Nephron progenitor cell (in vitro differentiated cells): ENCODE measurements at places on chromosomes 3 and 15.

DNA sequence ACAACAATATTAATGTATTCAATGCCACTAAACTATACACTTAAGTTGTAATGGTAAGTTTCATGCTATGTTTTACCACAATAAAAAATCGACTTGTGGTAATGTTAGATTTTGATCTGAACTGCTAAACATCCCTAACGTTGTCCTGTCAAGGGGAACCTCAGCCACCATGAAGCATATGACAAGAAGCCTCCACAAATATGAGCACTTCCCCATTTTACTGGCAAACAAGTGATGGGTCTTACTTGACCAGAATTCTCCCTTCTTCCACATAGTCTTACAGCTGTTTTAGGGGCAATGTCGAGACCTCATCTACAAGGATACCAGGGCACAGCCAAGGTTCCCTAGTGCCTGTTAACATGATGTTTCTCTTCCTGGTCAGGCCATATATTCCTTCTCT is 124.2 kb upstream of the ABI3BP start:
- no peak for DNase-seq

DNA sequence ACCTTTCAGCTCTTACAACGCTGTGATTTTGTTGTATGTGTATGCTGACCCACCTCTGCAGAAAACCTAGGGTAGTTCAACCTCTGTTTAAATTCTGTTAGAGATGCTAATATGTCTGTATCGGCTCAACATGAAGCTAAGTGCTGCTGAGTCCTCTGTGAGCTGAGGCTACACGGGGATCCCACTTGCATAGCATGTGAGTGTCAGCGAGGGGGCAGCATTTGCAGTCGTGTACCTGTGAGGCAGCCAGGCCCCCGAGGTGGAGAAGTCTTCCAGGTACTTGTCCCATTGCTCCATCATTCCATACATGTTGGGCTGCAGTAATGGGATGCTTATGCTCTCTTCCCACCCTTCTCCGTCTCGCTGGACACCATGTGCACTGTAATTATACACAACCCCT is 3.7 kb downstream of the MKRN2OS start:
- peak; percentile 13 for DNase-seq

DNA sequence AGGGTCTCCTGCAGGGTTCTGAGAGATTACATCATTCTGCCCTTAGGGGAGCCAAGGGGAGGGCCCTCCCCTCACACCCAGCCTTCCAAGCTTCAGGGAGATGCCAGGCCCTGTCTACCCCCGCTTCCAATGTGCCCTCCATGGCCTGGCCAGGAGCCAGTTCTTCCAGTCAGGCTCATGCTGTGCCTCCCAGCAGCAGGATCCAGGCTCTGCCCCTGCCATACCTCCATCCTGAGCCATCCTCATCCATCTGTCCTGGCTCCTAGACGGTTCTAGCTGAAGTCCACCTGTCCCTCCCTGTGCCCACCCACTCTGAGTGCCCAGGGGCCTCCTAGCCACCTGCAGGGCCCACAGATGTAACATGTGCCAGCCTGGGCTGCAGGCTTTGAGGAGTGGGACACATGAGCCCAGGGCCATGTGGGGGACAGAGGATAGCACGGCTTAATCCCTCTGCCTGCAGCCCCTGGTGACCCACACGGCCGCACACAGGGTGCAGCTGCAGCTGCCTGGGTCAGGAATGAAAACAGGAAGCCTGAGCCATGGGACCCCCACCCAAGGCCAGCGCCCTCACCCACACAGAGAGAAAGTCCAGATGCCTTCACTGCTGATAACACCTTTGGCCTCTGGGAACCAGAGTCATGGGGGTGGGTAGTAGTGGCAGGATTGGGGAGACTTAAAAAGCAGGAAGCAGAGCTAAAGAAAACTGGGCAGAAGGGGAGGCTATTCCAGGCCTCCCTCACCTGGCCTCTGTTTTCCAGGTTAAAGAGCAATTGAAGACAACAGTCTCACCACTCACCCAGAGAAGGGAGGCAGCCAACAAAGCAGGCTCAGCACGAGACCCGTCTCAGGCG is 11.8 kb downstream of the PLCD1 start:
- no peak for DNase-seq

DNA sequence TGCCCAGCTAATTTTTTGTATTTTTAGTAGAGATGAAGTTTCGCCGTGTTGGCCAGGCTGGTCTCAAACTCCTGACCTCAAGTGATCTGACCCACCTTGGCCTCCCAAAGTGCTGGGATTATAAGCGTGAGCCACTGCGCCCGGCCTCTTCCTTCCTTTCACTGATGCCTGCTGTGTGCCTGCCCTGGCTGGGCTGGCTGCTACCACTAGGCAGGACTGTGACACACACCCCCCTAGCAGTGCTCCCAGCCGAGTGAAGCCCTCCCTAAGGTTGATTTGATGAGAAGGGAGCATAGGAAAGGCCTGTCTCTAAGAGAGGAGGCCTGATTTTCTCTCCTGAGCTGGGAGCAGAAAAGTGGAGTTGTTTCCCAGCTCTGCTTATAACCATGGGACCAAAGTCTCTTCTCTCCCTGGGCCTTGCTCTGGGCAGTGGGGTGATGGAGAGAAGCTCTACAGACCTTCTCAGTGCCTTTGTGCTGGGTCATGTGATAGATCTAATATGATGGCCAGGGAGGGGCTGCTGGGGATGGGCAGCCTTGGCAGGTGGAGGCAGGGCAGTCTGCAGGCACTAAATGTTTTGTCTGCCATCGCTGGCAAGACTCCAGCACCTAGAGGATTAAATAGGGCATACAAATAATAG is 20.1 kb upstream of the SFMBT1 start:
- DNase-seq = no peak

- DNase-seq = no peak
Measured at GRCh38 chr3:190617185-190617584, 103.3 kb downstream of the IL1RAP start.

GRCh38 chr3:115228266-115228665 is 81.2 kb upstream of the ZBTB20 start:
- no peak for DNase-seq

DNA sequence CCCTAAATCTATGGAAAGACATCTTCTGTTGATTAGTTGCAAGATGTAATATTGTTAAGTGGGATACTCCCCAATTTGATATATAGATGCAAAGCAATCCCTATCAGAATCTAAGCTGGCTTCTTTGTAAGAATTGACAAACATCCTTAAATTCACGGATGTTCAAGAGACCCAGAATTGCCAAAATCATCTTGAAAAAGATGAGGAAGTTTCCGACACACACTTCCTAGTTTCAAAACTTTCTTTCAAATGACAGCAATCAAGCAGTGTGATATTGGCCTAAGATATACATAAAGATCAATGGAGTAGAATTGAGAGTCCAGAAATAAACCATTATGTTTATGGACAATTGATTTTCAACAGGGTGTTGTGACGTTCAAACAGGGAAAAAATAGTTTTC is 383.6 kb downstream of the LPP start:
- DNase-seq = no peak

GRCh38 chr15:70910958-70911357 is 18.3 kb downstream of the LRRC49 start:
- DNase-seq = no peak

DNA sequence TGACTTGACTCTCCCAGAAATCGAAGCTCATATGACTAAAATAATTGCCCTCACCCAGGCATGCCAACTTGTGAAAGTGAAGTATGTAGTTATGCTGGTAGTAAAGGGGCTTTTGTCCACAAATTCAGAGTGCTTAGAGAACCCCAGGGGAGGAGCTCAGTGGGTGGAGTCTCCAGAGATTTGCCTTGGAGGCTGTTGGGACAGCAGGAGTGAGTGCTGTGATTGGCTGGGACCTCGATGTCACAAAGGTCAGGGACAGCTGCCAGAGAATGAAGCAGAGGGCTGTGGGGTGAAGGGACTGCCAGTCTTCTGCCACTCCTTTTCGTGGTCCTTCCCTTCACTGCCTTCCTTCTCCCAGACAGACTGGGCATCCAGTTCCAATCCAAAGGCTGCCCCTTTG is 49.8 kb downstream of the ZNF445 start:
- no peak for DNase-seq

- no peak for DNase-seq
Measured at GRCh38 chr15:38148471-38148870, 104.2 kb upstream of the SPRED1 start.

GRCh38 chr15:67017311-67017710 is 48.1 kb upstream of the SMAD3 start:
- no peak for DNase-seq

- DNase-seq = no peak
Measured at GRCh38 chr15:76565366-76565765, 228.8 kb downstream of the ISL2 start.

- DNase-seq = no peak
Measured at GRCh38 chr15:78170848-78171773, 21.9 kb downstream of the IDH3A start.

DNA sequence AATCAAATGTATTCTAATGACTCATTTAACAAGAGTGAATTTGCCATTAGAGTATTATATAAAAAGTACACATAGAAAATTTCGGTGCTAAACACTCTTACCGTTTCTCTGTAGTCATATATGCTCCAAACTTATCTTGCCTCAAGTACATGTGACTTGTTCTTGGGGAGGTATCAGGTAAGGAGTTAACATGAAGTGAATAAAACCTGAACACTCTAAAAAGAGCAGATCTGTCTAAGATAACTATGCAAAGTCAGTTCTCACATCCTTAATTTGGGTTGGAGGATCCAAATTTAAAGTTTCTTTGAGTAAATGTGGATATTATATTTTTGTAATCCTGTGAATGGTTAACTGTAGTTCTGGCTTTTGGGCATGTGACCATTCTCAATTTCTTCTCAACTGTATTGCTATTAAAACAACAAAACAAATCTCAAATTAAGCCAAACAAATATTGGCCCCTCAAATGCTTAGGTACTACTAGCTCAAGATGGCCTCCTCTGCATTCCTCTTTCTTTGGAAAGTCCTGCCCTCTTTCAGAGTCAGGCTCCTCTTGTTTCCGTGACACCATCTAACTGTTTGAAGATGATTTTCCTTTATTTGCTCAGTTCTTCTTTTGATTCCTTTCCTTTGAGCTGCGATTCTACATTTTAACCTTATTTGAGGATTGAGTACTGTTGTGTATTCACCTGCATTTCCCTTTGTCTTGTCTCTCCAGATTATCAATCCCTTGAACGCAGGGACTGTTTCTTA is 4.2 kb downstream of the EDEM1 start:
- DNase-seq = no peak

GRCh38 chr3:65817553-65818126 is 221.1 kb downstream of the MAGI1 start:
- no peak for DNase-seq

GRCh38 chr3:49689046-49689907 is at the start of the genes MST1 and RNF123:
MST1 (minus strand) TSS chr3:49689474; CDS start chr3:49688691, 783 bp downstream.
RNF123 (plus strand) TSS chr3:49689557; CDS start chr3:49691166, 1,609 bp downstream.
- peak; percentile 97 for DNase-seq

- no peak for DNase-seq
Measured at GRCh38 chr3:102179326-102180177, 255.3 kb upstream of the ZPLD1 start.

- DNase-seq = no peak
Measured at GRCh38 chr3:74537164-74537563, 77.3 kb downstream of the CNTN3 start.

DNA sequence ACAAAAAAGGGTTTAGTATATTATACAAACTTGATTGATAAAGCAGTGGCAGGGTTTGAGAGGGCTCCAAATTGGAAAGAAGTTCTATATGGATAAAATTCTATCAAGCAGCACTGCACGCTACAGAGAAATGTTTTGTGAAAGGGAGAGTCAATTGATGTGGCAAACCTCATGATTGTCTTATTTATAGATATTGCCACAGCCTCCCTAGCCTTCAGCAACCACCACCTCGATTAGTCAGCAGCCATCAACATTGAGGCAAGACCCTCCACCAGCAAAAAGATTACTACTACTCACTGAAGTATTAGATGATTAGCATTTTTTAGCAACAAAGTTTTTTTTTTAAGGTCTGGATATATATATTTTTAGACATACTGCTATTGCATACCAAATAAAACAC is 296.7 kb downstream of the CHST2 start:
- no peak for DNase-seq

DNA sequence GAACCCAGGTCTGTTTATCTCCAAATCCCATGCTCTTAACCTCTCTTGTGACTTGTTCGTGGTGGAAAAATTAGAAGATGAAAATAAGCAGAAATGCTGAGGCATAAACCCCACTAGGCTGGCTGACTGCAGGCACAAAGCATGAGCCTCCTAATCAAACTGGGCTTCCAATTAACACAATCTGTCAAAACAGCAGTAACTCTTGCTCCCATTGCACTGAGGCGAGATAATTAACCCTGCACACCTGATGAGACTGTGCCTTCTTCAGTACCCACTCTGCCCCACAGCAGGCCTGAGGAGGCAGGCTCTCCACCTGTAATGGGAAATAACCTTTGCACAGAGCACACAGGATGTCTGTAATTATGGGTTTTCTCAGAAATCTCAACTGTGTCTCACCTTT is 284.4 kb upstream of the WNT5A start:
- no peak for DNase-seq

DNA sequence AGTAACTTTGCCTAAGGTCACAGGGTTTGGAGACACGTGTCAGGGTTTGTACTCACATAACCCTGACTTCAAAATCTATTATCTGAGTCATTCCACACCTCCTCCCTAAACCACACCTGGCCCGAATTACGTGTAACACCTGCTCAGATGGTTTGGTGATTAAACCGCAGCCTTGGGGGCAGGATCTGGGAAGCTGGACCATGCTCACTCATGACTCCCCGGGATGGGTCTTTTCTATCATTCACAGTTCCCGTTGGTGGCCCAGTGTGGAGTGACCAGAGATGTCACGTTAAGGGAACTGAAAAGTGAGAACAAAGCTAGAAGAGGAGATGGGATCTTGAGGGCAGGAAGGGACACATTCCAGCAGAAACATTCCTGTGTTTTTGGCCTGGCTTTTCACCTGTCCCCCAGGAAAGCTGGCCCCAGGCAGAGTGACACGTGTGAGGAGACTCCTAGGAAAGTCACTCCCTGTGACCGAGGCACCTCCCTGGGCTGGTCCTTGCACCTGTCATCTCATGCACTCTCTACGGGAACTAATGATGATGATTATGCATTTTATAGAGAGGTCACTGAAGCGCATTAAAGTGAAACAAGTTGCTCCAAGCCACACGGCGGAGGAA is 75.4 kb upstream of the POMGNT2 start:
- no peak for DNase-seq

GRCh38 chr3:41236228-41236627 is 36.9 kb downstream of the CTNNB1 start:
- no peak for DNase-seq

DNA sequence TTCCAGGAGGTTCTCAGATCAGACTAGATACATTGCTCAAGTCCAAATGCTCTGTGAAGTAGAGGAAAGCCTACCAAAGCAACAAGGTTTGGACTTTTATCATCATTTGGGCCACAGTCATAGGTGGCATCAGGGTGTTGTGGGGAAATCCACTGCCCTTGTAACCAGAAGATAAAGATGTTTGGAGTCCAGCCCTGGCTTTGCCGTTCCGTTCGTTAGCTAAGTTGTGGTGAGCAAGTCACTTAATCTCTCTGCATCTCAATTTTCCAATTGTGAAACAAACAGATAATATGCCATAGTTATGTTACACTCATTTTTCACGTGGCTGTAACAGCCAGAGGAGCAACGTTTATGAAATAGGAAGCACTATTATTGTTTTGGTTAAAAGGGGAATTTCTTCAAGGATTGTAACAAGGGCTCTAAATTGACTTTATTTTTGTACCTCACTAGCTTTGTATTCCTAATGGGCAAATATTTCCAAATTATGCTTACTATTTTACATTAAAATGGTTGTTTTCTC is 125.6 kb downstream of the CD47 start:
- DNase-seq = no peak
